ENCODE measurements at places on chromosomes 2 and 18. TPM values are rescaled to one million over a fixed set of nuclear protein-coding genes. Genes with fewer than 3 reads are reported as not detected.

DNA sequence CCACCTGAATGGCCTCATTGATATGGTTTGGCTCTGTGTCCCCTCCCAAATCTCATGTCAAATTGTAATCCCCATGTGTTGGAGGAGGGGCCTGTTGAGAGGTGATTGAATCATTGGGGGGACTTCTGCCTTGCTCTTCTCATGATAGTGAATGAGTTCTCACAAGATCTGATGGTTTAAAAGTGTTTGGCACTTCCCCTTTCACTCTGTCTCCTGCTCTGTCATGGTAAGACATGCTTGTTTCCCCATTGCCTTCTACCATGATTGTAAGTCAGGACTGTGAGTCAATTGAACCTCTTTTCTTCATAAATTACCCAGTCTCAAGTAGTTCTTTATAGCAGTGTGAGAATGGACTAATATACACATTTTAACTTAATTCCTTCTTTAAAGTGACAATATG is 146.8 kb upstream of the KCNJ3 start:
- no peak for DNase-seq
- H3K4me1 ChIP-seq: no peaks in the 10 kb centered on the region
- H3K27ac ChIP-seq: no peak overlapping the region
- no peaks in the 10 kb centered on the region for H3K27me3 ChIP-seq
- no peak overlapping the region for H3K4me3 ChIP-seq
- no peaks in the 10 kb centered on the region for H3K36me3 ChIP-seq

DNA sequence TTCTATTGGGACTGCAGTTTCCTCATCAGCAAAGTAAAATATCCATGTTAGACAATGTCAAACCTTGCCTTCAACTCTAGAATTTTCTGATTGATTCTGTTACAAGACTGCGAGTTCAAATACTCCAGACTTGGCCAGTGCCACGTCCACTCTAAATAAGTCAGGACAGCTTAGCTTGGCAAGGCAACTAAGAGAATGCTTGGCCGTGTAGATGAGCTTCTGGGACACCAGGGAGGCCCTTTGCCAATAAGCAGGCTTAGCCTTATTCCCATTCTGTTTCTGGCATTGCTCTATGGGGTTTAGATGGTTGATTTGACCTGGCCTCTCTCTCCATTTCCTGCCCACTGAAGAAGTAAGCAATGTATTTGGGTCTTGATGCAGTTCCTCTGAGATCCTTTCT is 218.1 kb upstream of the SIX2 start:
- no peaks in the 10 kb centered on the region for H3K27me3 ChIP-seq
- H3K27ac ChIP-seq: no peak overlapping the region
- H3K4me1 ChIP-seq: no peaks in the 10 kb centered on the region
- DNase-seq: no peak
- no peak overlapping the region for H3K4me3 ChIP-seq

- no peaks in the 10 kb centered on the region for H3K36me3 ChIP-seq
- no peaks in the 10 kb centered on the region for H3K4me1 ChIP-seq
- H3K4me3 ChIP-seq: peak overlapping the region; percentile 15
These were observed 31.7 kb upstream of the MEP1B start for GRCh38 chr18:32158108-32158624.

- peak overlapping the region; percentile 100 for H3K27ac ChIP-seq
- H3K4me3 ChIP-seq: peak overlapping the region; percentile 90
- no peaks in the 10 kb centered on the region for H3K27me3 ChIP-seq
- H3K4me1 ChIP-seq: no peaks in the 10 kb centered on the region
- DNase-seq: peak; percentile 44
These were observed 2.1 kb downstream of the PCBP1 start for GRCh38 chr2:70089220-70089982.

KATNAL2 gene
- 8.2 TPM for total RNA-seq

CDH7 gene
- not detected for total RNA-seq

RAX gene
- not detected for total RNA-seq
